Hindlimb muscle (tissue), 1 donor: ENCODE measurements at places on chromosomes 12 and 14.

GRCh38 chr12:92629349-92630065, 73.3 kb upstream of the PLEKHG7 start:
- DNase-seq = peak; percentile 40

GRCh38 chr12:27674989-27675388, 21.3 kb upstream of the REP15 start:
- no peak for DNase-seq

GRCh38 chr12:40499856-40500255, 192.4 kb upstream of the CNTN1 start:
- DNase-seq = no peak

GRCh38 chr14:23079716-23080115, 15.2 kb downstream of the ACIN1 start:
- no peak for DNase-seq

DNA sequence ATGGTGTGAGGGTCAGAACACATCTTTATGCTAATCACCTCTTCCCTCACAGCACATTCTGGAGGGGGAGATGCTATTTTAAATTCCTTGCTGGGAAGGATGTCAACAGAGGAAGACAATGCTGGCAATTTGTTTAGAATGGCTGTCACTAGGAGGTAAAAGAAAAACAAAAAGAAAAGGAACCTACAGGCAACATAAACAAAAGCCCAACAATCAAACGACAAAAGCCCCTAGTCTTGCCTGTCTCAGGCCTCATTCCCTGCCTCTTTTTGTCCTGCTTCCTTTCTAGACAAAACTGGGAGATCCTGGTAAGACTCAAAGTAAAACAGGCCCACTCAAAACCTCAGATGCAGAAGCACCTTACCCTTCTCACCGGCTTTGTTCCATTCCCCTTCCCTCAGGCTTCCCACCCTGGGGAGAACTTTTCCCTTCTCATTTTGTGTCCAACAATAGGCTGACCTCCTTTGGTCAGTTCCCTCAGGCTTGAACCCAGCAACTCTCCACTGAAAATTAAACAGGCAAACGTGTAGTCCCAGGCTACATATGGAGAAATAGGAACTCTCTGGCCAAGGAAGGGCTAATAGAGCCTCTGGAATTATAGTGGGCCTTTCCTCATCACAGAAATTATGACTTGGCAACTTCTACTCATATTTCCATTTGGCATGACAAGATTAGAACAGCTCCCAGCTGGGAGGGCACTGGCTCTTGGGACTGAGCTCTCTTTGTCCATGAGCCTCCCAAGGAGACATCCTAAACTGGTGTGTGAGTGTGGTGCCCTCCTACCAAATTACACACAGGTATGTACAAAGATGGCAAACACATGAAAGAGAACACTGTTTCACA, 193.0 kb downstream of the MON2 start:
- DNase-seq = no peak

GRCh38 chr12:85829391-85829790, 6.8 kb downstream of the RASSF9 start:
- DNase-seq = no peak

GRCh38 chr12:109833307-109834189, at the start of gene TRPV4:
TSS of gene TRPV4 (minus strand) at chr12:109833398. CDS start at chr12:109814796, 18,602 bp downstream.
- peak; percentile 50 for DNase-seq

DNA sequence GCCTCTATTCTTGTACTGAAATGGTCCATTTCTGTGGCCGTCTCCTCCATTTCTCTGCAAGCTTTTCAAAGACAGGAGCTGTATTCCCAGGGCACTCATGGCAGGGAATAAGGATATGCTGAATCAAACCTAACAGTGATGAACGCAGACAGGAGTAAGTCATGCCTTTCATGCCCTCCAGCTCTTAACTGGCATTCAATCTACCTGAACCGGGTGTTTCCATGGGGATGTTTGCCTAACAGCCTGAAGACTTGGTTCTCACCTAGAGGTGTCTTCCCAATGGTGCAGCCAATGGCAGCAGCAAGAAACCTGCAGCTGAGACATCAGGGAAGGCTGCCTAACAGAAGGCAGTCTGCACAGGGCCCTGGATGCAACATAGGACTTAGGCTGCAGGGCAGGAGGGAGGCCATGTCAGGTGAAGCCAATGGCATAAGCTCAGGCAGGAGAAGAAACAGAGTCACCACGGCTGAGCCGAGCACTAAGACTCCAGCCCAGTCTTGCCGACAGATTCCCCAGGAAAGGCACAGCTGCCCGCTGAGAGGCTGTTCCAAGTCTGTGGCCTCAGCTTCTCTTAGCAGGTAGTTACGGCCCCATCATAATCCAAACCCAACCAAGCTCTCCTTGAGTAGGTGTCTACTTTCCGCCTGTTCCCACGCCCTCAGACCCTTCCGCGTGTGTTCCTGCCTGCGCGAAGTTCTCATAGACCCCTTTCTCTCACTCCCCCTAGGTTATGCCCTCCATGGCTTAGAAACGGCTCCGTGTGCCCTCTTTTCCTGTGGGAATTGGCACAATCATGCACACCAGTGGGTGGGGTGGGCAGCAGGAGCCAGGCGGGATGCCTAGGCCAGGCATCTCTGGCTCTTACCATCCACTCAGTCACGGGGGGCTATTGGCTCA, 44.1 kb downstream of the VWF start:
- no peak for DNase-seq

GRCh38 chr12:105338966-105339365, 8.5 kb downstream of the C12orf75 start:
- no peak for DNase-seq

GRCh38 chr14:41925409-41925808, 318.7 kb downstream of the LRFN5 start:
- no peak for DNase-seq

- DNase-seq = no peak
These were observed 436 bp downstream of the ASB2 start for GRCh38 chr14:93975791-93976476.
